Stimulated activated CD8-positive, alpha-beta memory T cell treated with anti-CD3 and anti-CD28 coated beads, Interleukin-4, amount 100 ng/mL, for 4 hours (primary cell): ENCODE measurements at places on chromosomes 7 and 10.

DNA sequence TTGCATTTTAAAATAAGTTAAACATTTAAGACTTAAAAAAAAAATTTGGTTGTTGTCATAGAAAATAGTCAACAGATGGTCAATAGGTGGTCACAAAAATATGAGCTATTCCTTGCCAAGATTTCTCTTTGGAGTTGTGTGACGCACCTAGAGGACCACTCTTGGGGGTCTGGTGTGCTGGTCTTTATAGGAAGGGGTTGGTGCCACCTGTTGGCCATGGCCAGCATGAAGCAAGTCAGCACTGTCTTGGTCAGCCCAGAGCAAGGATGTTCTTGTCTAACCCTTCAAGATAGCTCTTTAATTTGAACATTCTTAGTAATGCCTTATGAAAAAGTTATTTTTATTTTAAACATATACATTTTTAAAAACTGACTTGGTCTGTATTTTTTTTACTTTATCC lies 267.9 kb upstream of the CNTNAP2 start:
- DNase-seq = no peak

DNA sequence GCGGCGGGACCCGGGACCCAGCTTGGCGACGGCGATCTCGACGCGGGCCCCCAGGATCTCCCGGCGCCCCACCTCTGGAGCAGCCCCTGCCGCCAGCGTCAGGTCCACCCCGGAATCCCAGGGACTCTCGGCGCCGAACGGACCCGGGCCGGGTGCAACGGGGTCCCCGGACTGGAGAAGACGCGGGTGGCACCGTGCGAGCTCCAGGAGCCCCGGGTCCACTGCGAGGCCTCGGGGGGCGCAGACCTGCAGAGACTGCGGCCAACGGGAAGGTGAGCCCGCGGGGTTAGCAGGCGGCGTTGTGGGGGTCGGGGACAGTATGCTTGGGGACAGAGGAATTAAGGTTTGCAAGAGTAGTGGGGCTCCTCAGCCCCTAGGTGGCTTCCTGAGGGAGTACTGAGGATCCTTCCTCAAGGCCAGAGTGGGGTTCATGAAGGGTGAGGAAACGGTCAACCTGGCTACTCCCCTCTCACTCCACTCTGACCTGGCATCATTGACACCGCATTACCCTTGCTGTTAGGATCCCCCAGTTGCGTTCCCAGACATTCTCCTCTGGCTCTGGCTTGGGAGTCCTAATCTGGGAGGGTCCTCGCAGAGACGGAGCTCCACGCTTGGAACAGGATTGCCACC lies 353 bp downstream of the EPHB6 start:
- DNase-seq = no peak

DNA sequence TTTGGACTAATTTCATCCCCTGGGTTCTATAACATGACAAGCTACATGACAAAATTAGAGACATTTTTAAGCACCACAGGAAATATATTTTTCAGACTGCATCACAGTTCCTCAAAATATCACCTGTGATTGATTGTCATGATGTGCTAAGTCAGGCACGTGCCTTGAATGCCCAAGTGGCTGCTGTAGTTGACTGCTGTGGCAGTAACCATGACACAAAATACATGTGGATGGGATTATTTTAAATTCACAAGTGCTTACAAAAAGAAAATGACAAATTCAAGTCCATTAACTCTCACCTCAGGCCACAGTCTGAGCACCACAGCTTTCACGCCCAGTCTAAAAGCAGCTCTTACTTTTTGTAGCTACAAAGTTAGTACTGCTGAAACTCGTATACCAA lies 45.5 kb downstream of the TNPO3 start:
- DNase-seq = no peak

- no peak for DNase-seq
Observed at GRCh38 chr7:135748770-135749169, at the start of gene FAM180A. FAM180A (minus strand) TSS chr7:135748813; CDS start chr7:135748580, 233 bp downstream.

- DNase-seq = no peak
Observed at GRCh38 chr7:54069843-54070242, 472.3 kb upstream of the VSTM2A start.

DNA sequence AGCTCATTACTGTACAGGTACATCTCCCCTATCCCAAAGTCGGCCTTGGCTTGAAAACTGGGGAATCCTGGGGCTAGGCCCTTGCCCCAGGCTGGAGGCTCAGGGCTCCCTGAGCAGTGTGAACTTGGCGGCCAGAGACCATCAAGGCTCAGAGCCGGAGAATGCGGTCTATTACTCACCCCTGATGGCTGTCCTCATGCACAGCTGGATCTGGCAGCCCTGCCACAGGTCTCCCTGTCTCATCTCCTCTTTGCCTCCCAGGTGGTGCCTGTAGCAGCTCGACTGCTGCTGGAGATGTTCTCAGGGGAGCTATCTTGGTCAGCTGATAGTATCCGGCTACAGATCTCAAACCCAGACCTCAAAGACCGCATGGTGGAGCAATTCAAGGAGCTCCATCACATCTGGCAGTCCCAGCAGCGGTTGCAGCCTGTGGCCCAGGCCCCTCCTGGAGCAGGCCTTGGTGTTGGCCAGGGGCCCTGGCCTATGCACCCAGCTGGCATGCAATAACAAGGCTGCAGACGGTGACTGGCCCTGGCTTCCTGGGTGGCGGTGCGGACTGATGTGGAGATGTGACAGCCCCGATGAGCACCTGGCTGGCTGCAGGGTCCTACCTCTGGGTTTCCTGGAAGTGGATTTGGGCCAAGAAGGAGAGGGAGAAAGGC lies 10.7 kb downstream of the IRF5 start:
- DNase-seq = no peak

DNA sequence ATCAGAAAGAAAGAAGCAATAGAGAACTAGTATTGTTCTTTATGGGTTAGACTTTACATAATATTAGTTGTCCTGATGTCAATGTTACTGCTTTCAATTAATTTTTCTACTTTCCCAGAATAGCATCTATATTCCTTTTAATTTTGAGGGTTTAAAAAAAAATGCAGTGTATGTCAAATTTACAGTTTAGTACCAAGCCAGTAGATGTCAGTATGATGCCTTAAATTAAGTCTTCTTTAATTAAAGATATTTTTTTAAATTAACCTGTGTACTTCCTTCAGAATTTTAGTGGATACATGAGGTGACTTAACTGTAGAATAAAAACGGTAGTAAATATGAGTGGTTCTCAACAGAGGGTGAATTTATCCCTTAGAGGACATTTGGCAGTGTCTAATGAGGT lies 35.2 kb upstream of the STOX1 start:
- DNase-seq = no peak

DNA sequence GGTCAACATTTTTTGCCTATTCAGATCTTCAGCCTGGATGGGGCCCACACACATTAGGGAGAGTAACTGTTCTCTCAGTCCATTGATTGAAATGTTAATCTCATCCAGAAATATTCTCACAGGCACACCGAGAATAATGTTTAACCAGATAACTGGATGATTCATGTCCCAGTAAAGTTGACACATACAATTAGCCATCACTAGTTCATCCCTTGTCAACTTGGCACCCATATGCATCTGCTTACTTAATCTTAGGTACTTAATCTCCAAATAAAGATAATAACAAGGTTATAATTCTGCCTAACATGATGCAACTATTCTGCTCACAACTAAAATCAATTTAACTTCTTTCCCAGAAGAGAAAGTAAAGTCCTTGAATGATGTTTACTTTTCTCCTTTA lies 502.6 kb downstream of the ADRA2A start:
- DNase-seq = no peak
